ENCODE measurements at places on chromosomes 5 and 9.

GRCh38 chr5:149380466-149381121, 1.5 kb upstream of the IL17B start:
- no peak for DNase-seq

DNA sequence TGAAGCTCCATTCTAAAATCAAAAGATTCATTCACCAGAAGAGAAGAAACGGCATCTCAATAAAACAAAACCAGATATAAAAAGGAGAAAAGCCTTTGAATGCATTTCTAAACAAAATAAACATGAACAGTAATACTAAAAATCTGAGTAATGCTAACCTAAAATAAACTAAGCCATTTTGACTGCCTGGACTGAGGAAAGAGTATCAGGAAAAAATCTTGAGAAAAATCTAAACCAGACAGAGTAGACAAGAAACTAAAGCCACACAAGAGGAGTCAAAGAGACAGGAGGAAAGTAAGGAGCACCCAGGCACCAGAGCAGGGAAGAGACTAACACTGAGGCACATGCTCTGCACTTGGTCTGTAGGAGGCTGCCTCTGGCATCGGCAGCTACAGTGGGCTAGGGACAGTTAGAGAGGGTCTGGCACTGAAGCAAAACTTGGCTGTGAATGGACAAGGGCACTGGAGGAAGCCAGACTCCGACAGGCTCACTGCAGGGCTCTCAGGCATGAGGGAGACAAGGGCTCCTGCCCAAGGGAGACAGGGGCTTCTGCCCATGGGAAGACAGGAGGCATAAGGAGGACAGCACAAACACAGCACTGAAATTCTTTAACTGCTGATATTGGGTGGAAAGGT, 50.2 kb downstream of the DROSHA start:
- no peak for DNase-seq

- no peak for DNase-seq
Observed at GRCh38 chr5:179680014-179680779, 637 bp downstream of the CBY3 start.

- DNase-seq = no peak
Observed at GRCh38 chr9:99905833-99906402, 536 bp upstream of the STX17 start.

GRCh38 chr9:693201-694091, 148.1 kb upstream of the DMRT1 start:
- no peak for DNase-seq

- DNase-seq = no peak
Observed at GRCh38 chr5:142945845-142946244, 175.7 kb downstream of the ARHGAP26 start.

GRCh38 chr9:95032580-95033341, 284.7 kb downstream of the FANCC start:
- no peak for DNase-seq

GRCh38 chr5:53554444-53554843, 6.0 kb upstream of the NDUFS4 start:
- no peak for DNase-seq

DNA sequence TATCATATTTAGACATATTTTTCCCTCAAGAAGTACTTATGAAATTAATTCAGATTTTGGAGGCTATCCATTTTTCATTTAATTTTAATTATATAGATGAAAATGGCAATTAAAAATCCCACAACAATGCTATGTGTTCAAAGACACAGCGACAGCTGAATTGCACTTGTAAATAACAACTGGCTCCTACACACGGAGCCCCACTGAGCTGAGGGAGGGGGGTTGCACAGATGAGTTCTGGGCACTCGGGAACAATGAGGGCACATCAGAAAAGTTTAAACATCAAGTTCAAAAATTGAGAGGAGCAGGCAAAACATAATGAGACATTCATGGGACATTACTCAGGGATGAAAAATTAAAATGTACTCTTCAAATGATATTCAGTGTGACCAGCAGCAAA, 104.9 kb downstream of the MARCHF3 start:
- DNase-seq = no peak

GRCh38 chr9:89414670-89415324, 83.1 kb downstream of the SEMA4D start:
- DNase-seq = no peak

DNA sequence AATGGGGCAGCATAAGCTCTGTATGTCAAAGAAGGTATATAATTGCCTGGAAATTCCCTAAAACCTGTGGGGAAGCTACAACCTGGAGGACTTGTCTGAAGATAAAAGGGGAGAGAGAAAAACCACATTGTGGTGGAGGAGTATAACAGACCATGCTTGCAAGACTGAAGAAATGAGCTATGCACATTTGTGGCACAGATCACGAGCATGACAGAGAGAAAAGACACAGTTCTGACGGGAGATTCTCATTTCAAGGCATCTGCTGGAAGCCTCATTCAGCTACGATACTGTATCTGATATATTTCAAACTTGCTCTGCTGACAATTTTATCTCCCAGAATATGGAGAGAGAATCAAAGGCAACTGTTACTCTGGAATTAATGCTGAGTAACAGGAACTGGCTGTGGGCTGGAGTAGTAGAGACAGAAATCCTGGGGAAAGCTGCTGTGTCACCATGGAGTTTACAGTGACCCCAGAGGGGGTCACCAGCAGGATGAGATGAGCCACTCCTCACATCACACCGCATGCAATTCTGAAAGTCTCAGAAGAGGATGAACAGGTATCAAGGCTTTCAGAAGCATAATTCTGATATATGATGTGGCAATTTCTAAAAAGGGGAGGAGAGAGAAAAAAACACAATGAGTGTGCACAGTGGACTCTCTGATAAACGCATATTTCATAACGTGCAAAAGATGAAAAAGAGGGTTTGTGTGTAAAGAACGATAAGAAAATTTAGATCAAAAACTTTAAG, 528.8 kb downstream of the IRX1 start:
- no peak for DNase-seq

GRCh38 chr5:135004376-135004775, 29.7 kb downstream of the PITX1 start:
- DNase-seq = no peak

DNA sequence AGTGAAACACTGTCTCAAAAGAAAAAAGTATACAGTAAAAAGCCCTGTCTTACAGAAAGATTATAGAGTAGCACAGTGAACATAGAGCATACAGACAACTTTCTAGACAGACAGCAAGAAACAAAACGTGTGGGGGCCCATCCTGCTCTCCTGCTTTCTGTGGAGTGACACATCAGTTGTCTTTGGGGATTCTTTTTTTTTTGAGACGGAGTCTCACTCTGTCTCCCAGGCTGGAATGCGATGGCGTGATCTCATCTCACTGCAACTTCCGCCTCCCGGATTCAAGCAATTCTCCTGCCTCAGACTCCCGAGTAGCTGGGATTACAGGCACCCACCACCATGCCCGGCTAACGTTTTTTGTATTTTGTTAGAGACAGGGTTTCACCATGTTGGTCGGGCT, 14.9 kb downstream of the CDHR2 start:
- no peak for DNase-seq

DNA sequence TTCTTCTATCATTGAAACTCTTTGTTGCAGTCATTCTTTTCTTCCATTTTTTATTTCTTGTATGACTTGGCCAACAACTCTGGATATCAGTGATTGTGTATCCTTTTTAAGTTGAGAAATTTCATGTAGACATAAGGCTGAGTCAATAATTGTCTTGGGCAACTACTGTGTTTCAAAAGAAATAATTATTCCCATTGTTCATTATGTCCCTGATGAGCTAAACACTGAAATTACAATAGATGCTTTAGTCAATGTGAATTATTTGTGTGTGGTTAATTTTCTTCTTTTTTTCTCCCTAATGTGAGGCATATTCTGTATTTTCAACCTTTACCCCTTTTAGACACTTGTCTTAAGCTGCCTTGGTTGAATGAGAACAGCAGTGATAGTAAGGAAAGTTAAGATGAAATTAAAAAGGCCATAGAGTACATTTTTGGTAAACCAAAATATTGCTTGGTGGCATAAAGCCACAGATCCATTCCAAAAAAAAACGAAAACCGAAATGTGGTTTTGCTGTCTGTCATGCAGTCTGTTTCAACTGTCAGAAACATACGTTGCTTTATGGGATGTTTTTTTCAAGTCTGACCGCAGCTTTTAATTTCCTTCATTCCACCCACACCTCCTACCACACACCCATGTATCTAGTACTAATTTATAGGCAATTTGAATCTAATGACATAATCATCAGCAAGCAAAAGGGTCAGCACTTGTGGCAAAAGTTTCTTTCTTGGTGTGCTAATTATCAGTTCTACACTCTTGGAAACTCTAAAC, 21.1 kb downstream of the TLE4 start:
- DNase-seq = peak; percentile 58

DNA sequence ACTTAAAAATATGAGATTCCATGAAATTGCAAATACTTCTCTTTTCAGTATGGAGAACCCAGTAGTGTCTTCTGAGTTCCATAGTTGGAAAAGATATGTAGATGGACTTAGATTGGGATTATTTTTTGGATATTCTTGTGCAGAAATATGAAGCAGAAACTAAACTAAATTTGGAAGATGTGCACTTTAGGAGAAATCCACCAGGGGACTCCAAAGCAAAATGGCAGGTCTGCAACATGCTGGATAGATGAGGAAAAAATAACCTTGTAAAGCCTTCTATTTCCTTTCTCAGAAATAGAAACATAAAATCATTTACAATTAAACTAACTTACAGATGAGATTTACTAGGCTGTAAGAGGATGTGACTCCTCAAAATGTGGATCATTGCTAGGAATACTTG, 49.2 kb upstream of the MINAR2 start:
- DNase-seq = no peak

DNA sequence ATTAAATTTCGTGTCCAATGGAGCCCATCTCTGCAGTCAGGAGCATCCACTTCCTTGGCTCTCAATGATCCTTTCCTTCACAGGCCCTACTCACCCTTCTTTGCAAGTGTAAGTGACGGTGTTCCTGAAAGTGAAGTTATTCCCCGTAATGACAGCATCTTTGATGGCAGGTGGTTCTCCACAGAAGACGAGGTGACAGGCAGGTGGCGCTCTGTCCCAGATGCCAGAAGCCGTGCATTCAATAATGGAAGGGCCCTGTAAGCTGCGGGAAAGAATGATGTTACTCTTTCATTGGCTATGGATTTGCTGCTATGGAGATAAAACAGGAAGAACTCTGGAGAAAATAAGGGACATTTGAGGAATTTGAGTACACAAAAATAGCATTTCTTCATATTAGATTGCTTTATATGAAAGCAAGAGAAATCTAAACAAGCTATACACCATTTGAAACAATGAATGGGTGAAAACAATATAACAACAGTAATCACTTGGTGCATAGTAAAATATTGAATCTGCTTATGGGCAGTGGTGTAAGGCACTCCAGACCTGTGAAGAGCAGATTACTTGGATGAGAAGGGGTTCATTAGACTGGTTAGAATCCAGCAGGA, 89.9 kb upstream of the TXNDC8 start:
- DNase-seq = no peak

GRCh38 chr5:1445313-1445688, at the start of gene SLC6A3:
Gene SLC6A3, minus strand, starts transcription at chr5:1445440. Its CDS starts 2,243 bp downstream, at chr5:1443197.
- DNase-seq = no peak

- no peak for DNase-seq
Observed at GRCh38 chr9:129914051-129914450, 78.8 kb downstream of the USP20 start.

- DNase-seq = no peak
Observed at GRCh38 chr5:132525299-132525724, 18.0 kb downstream of the IL5 start.

GRCh38 chr9:37528652-37529471, 43.1 kb downstream of the POLR1E start:
- DNase-seq = no peak

GRCh38 chr5:141916522-141916921, 7.1 kb upstream of the DELE1 start:
- no peak for DNase-seq

- no peak for DNase-seq
Observed at GRCh38 chr5:58933891-58934628, 351.2 kb downstream of the RAB3C start.
